AG10803 (cell line): ENCODE measurements at places on chromosomes 5 and 9.

DNA sequence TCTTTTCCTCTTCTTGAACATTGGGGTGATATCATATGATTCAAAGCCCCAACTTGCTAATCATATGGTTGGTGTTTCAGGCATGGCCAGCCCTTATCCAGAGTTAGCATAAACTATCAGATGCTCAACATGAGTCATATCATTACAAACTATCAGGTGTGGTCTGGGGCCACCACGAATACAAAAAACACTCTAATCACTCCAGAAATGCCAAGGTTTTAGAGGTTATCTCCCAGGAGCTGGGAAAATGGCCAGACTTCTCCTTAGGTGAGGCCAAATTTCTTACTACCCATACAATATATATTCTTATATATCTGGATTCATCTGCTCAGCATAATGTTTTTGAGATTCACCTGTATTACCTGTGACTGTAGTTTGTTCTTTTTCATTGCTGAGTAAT is 210.5 kb downstream of the CCDC171 start:
- DNase-seq = no peak

DNA sequence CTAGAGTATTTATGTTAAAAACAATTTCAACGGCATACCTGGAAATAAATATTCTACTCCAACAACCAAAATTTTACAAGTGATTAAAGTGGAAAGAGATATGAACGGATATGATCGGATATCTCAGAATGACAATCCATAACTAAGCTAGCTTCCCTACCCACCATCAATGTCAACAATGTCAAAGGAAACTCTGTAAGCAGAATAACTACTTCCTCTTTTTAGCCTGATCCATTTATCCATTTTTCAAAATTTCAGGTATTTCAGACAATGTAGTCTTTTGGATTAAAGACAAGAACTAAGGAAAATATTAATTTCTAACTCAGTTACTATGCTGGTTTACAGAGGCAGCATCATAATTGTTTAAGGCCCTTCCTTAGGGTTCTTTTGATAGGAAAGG is 188.7 kb downstream of the DENND1A start:
- no peak for DNase-seq

GRCh38 chr5:62896121-62896893 is 317.7 kb downstream of the LRRC70 start:
- DNase-seq = no peak

DNA sequence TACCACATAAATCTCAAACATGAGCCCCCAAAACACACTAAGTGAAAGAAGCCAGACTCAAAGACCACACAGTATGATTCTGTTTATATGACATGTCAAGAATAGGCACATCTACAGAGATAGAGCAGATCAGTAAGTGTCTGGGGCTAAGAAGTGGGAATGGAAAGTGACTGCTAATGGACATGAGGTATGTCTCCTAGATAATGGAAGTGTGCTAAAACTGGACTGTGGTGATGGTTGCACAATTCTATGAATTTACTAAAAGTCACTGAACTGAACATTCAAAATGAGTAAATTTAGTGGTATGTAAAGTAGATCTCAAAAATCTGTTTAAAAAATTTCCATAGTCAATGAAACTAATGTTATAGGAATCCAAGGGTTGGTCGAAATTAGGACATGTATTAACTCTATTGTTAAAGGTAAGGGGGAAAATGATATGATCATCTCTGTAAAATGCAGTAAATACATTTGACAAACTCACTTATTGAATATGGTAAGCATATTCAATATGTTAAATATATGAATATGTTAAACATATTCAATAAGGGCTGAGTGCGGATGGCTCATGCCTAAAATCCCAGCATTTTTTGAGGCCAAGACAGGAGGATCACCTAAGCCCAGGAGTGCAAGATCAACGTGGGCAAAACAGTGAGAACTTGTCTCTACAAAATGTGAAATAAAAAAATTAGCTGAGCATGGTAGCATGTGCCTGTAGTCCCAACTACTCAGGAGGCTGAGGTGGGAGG is 51.7 kb downstream of the NUP155 start:
- DNase-seq = no peak

DNA sequence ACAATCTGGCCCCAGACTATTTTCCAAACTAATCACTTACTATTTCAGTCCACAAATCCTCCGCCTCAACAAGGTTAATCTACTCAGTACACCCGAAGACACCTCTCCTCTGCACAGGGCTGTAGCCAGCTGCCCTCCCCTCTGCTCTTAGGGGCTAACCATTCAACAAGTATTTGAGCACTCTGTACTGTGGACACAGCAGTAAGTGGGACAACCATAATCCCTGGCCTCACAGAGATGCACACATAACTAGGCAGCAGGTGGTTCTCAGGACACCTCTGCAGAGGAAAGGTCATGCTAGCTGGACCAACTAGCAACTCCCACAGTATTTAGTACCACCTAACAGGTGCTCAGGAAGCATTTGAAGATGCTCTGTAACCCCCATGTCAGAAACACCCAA is 5.5 kb downstream of the CAMSAP1 start:
- no peak for DNase-seq

- DNase-seq = peak; percentile 37
These were observed 9.5 kb downstream of the TOR4A start for GRCh38 chr9:137286975-137287383.

DNA sequence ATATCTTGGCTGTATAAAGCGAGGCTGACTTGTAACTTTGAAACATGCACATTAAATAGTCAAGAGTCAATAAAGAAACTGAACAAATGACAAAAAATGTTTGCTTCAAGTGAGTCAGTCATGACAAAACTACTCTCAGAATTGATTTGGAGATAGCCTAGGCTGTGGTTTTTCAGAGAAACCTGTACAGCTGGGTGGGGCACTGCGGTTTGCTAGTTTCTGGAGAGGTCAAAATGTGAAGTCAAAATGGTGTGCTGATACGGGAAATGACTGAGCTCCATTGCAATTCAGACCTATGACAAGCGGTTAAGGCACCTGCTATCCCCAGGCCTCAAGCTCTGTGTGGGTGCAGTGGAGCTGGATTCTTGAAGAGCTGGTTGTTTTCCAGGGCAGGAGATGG is 10.3 kb upstream of the CD180 start:
- peak; percentile 13 for DNase-seq

GRCh38 chr5:153352685-153353219 is 137.7 kb upstream of the GRIA1 start:
- DNase-seq = no peak

- DNase-seq = no peak
These were observed 14.1 kb upstream of the NTRK2 start for GRCh38 chr9:84655447-84655846.

DNA sequence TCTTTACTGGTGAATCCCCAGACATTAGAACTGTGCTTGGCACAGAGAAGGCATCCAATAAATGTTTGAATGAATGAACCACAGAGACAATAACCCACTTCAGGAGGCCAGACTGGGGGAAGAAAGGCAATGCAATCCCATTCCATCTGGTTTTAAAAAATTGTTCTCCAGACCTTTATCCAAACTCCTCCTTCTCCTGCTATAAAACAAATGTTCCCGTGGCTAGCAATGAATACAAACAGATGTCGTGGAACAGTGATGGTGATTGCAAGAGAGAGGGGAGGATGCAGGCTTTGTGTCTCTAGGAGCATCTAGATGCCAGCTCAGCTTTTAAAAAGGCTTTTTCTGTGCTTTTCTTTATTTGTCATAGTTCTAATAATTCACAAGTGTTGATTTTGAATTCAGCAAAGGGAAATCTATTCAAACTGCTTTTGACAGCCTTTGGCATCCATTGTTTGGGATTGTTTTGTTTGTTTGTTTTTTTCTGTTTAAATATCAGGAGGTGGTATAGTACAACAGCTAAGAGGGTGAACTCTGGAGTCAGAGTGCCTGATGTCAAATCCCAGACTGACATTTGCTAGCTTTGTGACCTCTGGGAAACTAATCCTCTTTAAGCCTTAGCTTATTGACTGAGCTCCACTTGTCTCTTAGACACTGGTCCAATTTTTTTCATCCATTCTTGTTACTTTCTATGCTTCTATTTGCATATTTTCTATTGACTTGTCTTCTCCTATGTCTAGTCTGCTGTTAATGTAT is 59.1 kb downstream of the TNFSF15 start:
- peak; percentile 91 for DNase-seq

DNA sequence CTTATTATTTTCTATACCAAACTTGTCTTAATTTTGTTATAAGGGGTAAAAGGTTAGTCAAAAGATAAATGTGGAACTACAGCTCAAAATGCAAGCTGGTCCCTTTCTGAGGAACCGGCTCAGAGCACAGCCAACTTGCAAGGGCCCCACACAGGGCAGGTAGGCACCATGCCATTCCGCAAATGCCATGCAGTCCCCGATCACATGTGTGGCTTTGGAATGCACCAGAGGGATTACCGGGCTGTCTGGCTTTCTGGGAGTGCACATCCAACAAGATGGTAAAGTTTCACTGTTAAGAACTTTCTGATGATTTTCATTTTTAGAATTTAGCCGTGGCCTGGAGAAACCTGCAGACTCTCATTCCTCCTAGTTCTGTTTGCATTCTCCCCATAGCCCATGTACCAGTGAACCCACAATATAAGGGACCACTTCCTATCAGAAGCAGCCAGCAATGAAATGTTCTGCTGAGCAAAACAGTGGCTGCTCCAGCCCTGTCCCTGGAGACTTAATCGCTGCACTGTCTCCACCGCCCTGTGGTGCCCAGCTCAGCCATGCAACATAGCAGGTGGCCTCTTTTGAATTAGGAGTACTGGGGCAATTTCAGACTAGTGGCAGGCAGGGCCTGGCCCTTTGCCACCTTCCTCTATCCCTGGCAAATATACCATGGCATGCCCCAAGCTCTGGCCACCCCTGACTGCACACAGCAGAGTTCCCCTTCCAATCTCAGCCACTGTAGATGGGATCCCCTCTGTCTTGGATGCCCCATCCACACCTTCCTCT is 11.4 kb downstream of the SHB start:
- peak; percentile 52 for DNase-seq

DNA sequence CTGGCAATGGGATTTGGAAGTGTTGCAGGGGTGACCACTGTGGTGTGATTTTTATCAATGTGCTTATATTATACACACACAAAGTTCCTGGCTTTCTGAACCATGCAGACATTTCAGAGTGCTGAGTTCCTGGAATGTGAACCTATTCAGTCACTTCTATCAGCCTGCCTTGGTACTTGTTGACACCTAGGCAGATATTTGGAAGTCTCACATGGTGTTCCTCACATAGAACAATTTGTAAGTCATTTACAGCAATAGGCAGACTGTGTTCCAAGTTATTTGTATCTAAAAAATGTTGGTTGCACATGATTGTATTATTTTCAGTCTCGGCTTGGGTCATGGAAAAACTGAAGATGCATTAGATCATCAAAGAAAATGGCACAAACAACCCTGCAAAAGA is 182.2 kb downstream of the SREK1 start:
- DNase-seq = no peak

GRCh38 chr5:157670662-157671591 is at the start of gene C5orf52:
C5orf52 (plus strand) TSS chr5:157671533; CDS start chr5:157671615, 82 bp downstream.
- DNase-seq = peak; percentile 8

DNA sequence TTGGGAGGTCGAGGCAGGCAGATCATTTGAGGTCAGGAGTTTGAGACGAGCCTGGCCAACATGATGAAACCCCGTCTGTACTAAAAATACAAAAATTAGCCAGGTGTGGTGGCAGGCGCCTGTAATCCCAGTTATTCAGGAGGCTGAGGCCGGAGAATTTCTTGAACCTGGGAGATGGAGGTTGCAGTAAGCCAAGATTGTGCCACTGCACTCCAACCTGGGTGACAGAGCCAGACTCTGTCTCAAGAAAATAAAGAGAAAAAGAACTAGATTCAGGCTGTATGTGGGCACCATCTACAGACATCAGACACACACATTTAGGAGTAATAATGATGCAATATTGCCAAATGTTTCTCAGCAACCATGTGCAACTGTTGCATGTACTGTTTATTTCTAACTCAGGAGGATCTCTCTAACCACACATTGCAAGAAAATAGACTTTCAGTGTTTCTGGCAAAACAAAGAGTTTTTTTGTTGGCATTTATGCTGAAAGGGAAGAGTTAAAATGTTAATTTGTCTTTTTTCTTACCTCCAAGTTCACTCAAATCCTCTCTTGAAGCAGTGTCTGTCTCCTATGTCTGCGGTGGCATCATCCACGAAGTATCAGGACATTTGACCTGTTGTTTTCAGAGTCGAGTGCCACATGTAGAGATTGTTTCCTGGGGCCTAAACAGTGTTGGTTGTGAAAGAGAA is 5.1 kb upstream of the ORM1 start:
- peak; percentile 94 for DNase-seq

DNA sequence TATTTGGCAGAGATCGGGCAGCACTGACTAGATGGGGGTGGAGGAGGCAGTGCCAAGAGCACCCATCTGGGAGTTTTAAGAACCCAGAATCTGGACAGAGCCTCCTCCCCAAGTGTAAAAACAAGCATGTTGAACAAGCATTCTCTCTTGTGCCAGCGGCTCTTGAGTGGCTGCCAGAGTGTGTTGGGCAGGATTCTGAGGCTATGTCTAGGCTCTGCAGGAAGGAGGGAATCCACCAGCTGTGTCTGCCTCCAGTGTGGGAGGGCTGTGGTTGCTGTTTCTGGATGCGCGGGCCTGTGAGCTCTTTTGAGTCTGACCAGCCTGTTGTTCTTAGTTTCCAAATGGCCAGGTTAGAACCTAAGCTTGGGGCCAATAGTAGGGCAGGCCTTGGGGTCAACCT is 39.8 kb downstream of the HMCN2 start:
- DNase-seq = peak; percentile 42
